ENCODE measurements at places on chromosomes 6 and 20. TPM values are rescaled to one million over a fixed set of nuclear protein-coding genes. Genes with fewer than 3 reads are reported as not detected.

OR10C1 gene
- total RNA-seq, result not detected

KCNK16 gene
- not detected for total RNA-seq

SPACA1 gene
- total RNA-seq, result not detected

MMP24 gene
- total RNA-seq, result 0.59 TPM

CFAP61 gene
- total RNA-seq, result not detected
